Suppressor macrophage (primary cell): ENCODE measurements at places on chromosomes 5 and 9.
A peak's percentile ranks its signal among the peaks of the same experiment; 100 is the strongest.

GRCh38 chr5:17918373-17919104, 284.3 kb downstream of the TAF11L14 start:
- DNase-seq = peak; percentile 80

GRCh38 chr9:132155568-132155895, 6.3 kb upstream of the NTNG2 start:
- no peak for DNase-seq

- no peak for DNase-seq
Observed at GRCh38 chr5:167614294-167615021, 677.0 kb upstream of the WWC1 start.

DNA sequence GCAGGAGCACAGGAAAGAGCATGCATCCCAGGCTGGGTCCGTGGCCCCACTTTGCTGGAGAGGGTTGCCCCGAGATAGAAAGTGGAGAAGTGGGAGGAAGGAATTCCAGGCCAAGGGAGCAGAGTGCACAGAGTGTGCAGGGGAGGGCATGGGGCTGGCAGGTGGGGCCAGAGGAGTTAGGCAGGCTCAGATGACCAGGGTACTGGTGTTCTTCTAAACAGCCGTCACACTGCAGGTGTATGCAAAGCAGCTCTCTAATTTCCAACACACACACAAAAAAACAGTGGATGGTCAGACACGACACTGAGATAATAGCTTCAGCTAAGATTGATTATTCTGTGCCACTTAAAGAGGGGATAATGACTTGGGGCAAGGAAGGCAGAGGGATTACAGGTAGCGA, 212.2 kb downstream of the MTRR start:
- no peak for DNase-seq

DNA sequence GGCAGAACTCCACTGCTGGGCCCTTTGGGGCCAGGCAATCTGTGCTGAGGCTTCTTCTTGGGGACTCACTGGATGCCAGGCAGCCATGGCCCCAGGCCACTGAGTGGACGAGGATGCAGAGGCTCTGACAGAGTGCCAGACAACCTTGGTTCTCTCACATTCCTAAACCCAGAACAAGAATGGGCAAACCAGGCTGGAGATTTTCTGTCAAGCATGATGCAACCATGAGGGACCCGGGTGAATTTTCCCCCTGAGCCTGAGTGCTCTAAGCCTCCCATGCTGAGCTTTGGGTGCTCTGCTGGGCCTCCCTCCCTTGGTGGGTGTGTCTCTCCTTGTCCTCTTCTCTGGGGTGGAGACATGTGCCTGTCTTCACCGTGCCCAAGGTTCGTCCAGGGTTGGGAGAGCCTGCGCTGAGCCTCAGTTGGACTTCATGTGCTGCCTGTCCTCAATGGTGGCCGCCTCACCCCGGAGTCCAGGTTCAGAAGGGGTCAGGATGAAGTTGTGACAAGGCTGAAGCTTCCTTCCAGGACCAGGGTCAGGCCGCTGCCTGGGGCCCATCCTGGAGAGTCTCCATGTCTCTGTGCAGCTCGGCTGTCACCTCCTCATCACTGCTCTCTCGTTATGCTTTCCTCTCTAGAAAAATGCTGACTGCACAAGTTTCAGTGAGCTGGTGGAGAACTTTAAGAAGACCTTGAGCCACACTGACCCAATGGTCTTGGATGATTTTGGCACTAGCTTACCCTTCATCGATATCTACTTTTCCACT, 24.1 kb downstream of the PITX1 start:
- no peak for DNase-seq

DNA sequence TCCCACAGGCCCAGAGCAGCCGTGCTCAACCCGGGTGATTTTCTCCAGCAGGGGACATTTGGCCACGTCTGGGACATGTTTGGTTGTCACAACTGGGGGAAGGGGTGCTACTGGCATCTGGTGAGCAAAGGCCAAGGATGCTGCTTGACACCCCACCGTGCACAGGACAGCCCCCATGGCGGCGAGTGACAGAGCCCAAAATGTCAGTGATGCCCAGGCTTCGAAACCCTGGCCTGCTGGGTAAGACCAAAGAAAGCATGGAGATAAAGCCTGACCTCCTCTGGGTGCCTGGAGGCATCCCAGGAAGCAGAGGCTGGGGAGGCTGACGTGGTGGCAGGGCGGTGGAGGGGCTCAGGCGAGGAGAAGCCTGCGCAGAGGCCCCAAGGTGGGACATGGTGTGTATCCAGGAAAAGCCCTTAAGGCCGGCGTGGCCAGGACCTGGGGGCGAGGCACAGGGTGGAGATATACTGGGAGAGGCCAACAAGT, 66.4 kb downstream of the ZNF354C start:
- DNase-seq = no peak

- peak; percentile 25 for DNase-seq
Observed at GRCh38 chr5:59584858-59585846, 308.4 kb downstream of the PDE4D start.

DNA sequence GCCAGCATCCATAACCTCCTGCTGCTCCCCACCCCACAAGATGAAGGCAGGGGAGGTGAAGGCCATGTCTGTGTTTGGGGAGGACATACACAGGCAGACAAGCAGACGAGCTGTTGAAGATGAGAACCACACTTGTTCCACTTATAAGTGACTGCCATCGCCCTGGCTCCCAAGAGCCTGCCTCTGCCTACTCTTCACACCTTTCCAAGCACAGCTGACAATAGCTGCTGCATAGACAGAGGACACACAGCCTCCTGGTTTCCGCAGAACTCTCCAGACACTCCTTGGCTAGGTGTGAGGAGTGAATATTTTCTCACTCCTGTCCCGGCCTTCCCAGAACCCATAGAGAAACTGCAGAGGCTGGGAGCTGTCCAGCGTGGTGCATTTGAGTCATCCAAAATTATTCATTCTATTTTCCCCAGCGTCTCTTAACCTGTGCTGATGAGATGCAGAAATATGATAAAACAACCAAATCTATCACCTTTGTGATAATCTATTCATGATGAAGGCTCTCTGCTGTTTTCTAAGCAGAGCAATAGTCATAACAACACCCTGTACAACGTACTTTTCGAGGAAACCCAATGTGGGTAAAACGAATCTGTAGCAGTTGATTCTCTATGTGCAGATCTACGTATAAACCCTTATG, 24.7 kb downstream of the KLF9 start:
- no peak for DNase-seq

DNA sequence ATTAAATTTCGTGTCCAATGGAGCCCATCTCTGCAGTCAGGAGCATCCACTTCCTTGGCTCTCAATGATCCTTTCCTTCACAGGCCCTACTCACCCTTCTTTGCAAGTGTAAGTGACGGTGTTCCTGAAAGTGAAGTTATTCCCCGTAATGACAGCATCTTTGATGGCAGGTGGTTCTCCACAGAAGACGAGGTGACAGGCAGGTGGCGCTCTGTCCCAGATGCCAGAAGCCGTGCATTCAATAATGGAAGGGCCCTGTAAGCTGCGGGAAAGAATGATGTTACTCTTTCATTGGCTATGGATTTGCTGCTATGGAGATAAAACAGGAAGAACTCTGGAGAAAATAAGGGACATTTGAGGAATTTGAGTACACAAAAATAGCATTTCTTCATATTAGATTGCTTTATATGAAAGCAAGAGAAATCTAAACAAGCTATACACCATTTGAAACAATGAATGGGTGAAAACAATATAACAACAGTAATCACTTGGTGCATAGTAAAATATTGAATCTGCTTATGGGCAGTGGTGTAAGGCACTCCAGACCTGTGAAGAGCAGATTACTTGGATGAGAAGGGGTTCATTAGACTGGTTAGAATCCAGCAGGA, 89.9 kb upstream of the TXNDC8 start:
- peak; percentile 62 for DNase-seq

DNA sequence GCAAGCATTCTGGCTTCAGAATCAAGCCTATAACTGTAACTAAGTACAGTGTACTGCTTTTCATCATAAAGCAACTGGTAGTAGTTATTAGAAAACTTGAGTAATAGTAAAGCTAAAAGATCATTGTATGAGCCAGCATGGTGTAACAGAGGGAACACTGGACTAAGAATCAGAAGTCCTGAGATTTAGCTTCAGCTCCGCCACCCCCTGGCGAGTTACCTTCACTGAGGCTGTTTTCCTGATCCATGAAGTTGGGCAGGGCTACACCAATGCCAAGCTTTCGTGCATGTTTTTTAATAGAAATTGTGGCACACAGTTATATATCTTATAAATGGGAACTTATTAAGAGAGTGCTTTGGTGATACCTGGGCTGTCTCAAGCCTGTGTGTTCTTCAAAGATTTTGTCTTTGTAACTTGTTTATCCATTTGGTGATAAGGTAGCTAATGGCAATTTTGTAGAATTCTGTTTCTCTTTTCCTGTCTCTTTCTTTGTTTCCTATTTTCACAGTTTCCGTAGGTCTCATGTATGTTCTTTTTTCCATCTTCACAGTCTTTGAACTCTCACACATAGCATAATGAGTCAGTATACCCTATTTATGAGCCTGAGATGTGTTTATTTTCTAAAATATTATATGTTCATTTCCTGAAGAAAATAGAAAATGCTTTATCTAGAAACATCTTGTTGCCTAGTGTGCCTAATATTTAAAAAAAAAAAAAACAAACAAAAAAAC, 102.3 kb downstream of the GDNF start:
- no peak for DNase-seq

GRCh38 chr5:83767409-83767992, 46.8 kb upstream of the HAPLN1 start:
- no peak for DNase-seq

GRCh38 chr9:90088856-90089255, 484.0 kb downstream of the GADD45G start:
- peak; percentile 21 for DNase-seq

DNA sequence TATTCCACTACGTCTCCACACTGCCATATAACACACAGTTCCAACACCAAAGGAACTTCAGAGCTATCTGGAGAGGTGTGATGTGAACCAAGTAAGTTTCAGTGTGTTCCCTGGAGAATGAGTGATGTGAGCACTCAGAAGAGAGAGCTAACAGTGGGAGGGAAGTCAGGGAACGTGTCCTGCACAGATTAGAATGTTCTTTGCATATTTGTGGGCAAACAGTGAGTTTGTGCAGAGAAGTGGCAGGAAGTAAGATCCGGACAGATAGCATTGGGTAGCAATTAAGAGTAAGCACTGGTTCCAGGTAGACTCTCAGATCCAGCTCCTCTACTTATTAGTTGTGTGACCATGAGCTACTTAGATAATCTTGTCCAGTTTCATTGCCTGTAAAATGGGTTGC, 206.4 kb downstream of the PDZD2 start:
- DNase-seq = no peak

DNA sequence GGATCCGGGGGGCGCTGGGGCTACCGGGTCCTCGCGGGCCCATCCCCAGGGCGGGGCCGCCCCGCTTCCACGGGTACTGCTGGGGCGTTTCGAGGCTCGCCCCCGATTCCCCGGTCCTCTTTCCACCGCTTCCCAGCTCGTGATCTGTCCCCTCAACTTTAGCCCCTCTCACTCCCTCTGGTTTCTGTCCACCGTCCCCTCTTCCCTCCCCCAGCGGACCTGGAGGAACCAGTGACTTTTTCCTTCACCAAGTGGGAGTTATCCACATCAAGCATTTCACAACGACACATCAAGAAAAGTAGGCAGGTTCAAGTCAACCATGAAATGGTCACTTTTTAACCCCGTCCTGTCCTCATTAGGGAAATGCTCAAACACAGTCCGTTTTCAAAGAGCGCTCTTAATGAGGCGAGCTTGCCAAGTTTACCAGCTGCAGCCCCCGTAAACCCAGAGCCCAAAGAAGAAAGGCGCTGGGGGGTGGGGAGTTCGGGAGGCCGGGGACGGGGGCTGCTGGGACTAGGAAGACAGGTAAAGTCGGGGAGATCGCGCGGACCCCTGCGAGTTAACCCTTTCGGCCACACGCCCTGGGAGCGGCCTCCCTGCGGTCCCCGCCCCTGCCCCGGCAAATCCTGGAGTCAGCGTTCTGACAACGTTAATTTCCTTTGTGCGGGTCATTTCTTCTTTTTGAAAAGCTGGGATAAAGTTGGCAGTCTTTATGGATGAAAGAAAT, 2.1 kb upstream of the NFIB start:
- no peak for DNase-seq

GRCh38 chr5:65101632-65102100, 332.9 kb downstream of the CWC27 start:
- no peak for DNase-seq

GRCh38 chr9:214648-215493, at the start of gene DOCK8:
DOCK8 (plus strand) TSS chr9:214865; CDS start chr9:214977, 112 bp downstream.
- peak; percentile 90 for DNase-seq

DNA sequence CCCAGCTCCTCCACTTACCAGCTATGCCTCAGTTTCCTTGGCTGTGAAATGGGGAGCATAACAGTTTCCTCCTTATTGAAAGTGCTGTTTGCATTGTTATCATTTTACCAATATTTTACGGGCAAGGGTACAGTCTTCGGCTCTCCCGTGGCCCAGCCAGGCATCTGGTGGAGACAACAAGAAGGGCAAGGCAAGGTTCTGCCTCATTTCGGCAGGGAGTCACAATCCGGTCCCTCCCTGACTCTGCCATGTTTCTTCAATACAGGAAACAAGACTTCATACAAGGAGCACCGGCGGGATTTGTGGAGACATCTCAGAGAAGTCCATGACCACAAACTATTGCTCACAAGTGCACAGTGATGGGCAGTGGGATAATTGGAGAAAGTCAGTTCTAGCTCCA, 174.0 kb downstream of the FGF18 start:
- no peak for DNase-seq

GRCh38 chr9:134807716-134808446, 72.7 kb upstream of the FCN2 start:
- DNase-seq = no peak

GRCh38 chr9:113886026-113886369, 9.9 kb downstream of the ZNF618 start:
- DNase-seq = no peak

DNA sequence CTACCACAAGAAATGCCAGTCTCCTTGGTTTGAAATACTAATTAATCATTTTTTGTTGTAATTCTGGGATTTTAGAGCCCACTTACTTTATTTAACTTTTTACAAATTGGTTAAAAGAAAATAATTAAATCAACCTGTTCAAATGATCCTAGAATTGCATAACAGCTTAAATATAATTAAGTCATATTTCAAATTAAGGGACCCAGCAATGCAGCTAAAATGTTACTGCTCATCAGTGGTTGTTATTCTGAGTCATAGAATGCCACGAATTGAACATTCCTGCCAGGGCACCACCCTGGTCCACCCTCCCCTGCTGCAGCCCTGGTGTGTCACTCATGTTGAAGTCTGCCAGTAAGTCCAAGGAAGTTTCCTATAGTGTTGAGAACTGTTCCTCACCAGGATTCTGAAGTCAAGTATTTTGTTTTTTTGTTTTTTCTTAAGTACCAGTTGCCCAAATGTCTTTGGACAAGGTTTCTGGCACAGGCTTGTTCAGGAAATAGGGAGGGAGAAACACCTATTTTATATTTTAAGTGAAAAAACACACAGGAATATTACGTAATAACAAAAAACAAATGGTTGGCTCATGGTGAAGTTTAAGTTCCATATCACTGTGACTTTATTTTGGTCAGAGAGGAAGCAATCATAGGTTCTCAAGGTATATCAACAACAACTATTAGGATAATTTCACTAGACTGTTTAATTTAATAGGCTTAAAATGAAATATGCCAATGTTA, 4.3 kb upstream of the ITGA1 start:
- DNase-seq = no peak
